ENCODE measurements at places on chromosomes 2 and 18.

DNA sequence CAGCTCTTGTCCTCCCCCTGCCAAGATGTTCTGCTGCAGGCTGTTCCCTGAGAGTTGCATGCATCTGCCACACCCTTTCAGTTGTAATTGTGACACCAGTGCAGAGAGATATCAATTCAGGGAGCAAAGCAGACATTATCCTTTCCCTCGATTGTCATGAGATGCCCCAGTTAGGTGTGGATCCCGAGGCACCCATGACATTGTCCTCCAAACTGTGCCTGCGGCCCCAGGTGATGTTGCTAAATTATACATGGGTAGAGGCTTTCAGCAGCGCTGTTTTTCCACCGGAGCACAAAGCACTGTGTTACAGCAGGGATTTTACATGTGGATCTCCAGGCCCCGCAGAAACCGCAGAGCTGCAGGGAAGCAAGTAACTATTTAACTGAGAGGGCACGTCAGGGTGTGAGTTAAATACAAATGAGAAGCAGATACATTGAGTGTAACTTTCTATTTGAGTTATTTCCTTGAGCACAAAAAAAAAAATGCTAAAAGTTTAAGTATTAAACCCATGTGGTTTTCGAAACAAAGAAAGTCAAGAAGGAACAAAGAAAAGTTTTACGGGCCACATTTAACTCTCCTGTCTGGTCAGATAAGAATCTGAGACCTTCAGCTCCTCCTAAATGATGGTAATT is 90.3 kb upstream of the BCL2L11 start:
- no peak for DNase-seq

- DNase-seq = no peak
Measured at GRCh38 chr2:134576478-134576877, 142.3 kb downstream of the TMEM163 start.

GRCh38 chr2:37802899-37803379 is 122.1 kb upstream of the RMDN2 start:
- no peak for DNase-seq

DNA sequence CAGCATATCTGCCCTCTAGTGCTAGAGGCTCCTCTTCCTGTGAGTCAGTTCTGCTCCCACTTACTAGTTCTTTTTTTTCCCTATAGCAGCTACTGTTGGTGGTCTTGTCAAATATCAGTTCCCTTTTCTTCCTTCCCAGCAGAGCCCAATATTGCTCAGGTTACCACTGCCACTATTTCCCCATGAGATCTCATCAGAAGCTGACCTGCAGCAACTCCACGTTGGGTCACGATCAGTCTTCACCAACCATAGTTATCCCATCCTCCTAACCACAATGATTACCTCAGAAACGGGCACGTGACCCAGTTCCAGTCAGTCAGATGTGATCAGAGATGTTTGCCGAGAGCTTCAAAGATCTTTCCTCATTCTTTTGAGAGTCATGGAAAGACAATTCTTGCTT is 59.7 kb upstream of the CAPN13 start:
- no peak for DNase-seq

GRCh38 chr2:45436456-45436855 is 174.6 kb downstream of the SRBD1 start:
- DNase-seq = no peak

GRCh38 chr2:19774805-19775176 is 127.0 kb downstream of the TTC32 start:
- DNase-seq = no peak

- no peak for DNase-seq
Measured at GRCh38 chr2:73830871-73831401, 2.2 kb downstream of the STAMBP start.

- no peak for DNase-seq
Measured at GRCh38 chr2:237660381-237660900, 33.1 kb downstream of the LRRFIP1 start.

DNA sequence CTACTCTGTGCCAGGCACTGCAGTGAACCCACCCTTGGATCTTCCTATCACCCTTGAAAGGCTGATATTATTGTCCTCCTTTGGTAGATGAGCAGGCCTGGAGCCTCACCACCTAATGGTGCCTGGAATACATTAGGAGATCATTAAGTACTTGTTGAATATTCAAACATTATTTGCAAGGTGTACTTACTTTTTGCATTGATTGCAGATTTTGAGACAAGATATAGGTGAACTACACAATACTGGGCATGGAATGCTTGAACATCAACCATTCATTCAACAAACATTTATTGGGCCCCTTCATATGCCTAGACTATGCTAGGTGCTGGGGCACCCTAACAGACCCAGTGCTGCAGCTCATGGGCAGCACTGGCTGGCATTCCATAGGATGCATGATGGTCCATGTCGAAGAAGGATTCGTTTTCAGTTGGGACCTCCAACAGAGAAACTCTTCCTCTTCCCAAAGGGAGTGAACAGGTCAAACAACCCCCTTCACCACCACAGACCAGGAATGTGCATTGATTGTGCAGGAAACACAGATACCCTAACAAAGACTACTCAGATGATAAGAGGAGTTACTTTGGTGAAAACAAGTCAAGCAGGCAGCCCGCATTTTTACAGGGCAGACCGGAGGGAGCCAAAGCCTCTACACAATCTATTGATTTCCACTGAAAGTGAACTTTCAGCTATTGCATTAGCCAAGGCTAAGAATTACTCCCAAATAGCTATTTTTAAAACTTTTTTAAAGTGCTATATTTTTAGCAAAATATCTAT is 149.6 kb upstream of the SH3BP4 start:
- no peak for DNase-seq

GRCh38 chr2:42116195-42117181 is 52.7 kb upstream of the EML4 start:
- DNase-seq = no peak

- no peak for DNase-seq
Measured at GRCh38 chr2:222284466-222284865, 14.3 kb downstream of the PAX3 start.

GRCh38 chr2:46978723-46979122 is 63.1 kb upstream of the MCFD2 start:
- DNase-seq = no peak

DNA sequence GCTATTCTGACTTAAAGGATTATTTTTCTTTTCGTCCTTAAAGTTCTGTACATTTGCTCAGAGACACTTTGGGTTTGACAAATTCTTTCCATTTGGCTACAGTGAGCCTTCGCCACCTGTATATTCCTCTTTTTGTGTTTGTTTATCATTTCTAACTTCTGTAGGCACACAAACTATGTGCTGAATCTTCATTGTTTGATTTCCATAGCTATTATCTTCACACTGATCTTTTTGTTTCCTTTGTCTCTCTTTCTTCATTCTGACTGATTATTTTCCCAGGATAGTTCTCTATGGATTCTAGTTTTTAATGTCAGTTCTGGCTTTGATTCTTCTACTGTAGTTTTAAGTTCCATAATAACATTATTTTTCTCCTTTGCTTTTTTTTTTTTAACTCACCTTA is 350.2 kb downstream of the ZNF521 start:
- no peak for DNase-seq

DNA sequence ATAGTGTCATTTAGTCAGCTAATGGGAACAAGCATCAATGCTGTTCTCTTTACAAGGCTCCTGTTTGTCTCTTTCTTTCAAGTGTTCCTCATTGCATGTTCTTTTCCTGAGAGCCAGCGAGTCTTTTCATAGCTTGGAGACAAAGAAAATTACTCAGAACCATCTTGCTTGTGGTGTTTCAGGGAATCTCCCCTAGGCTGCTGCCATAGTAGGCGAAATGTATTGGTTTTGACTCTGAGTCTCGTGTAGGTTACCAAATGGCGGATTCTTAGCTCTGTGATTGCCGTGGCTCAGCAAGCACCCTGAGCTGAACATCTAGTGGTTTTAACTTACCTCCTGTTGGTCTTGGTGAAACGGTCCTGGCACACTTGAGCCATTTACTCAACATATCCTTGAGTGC is 68.7 kb downstream of the RHBDD1 start:
- no peak for DNase-seq

DNA sequence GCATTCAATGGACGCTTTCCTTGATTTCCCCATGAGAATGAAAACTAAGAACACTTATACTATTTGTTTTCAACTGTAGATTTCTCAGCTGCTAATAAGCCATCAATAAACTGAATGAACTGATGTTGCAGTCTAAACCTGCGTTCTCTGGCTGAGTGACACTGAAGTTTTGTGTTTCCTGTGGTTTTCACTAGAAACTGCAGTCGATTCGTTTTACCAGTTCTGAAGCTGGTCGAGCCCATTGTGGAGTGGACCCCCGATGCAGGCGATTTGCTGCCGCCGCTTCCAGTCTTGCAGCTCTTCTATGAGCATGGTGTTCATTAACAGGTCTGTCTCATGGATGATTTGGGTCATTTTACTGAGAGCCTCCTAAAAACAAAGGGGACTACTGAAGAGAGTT is 50.6 kb upstream of the STAT1 start:
- DNase-seq = no peak

GRCh38 chr2:147198651-147199171 is 646.1 kb upstream of the ACVR2A start:
- DNase-seq = no peak

- DNase-seq = no peak
Measured at GRCh38 chr2:52749764-52750163, 1017.8 kb upstream of the CHAC2 start.

- no peak for DNase-seq
Measured at GRCh38 chr18:24656551-24657443, 196.4 kb downstream of the HRH4 start.

- no peak for DNase-seq
Measured at GRCh38 chr2:178858896-178859625, 51.8 kb upstream of the TTN start.

GRCh38 chr18:23981369-23981980 is 33.1 kb upstream of the TTC39C start:
- DNase-seq = no peak

- peak; percentile 49 for DNase-seq
Measured at GRCh38 chr2:175366815-175367214, 185.3 kb upstream of the ATP5MC3 start.

DNA sequence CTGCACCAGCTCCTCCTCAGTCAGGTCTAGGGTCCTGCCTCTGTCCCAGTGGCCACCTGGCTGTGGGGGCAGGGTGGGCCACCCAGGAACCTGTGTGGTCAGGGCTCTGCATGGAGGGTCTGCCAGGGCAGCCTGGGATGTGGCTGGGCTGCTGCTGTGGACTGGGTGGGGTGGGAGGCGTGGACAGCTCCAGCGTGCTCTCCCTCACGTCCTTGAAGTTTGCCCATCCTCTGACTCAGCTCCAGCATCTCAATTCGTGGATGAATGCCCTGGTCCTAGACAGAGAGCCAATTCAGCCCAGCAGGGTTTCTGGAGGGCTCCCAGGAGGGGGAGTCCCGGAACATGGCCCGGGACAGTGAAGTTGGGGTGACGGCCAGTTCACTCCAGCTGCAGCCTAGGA is 64.3 kb upstream of the EPAS1 start:
- no peak for DNase-seq

DNA sequence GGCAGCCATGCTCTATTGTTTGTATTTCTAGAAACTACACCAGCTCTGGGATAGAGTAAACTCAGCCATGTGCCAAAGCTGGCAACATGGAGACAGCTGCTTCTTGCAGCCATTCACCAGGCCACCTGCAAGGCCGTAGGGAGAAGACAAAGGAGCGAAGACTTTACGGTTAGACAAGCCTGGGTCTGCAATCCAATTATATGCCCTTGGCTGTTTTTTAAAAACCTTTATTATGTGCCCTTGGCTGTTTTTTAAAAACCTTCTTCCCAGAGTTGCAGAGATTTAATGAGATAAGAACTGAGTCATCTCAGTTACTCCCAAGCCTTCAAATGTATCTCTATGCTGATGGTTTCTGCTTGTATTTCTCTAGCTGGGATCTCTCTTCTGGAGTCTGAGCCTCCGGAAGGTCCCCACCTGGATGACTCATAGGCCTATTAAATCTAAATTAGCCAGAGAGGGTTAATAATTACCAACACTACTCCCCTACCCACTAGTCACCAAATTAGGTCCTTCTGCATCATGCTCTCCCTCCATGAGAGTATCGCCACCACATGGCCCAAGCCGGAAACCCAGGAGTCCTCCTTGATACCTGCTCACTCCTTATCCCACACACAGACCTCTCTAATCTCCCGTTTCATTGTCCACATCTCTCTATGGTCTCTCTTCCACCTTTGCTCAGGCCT is 17.5 kb upstream of the DPP4 start:
- no peak for DNase-seq

- no peak for DNase-seq
Measured at GRCh38 chr2:143514413-143514812, 385.2 kb downstream of the ARHGAP15 start.

DNA sequence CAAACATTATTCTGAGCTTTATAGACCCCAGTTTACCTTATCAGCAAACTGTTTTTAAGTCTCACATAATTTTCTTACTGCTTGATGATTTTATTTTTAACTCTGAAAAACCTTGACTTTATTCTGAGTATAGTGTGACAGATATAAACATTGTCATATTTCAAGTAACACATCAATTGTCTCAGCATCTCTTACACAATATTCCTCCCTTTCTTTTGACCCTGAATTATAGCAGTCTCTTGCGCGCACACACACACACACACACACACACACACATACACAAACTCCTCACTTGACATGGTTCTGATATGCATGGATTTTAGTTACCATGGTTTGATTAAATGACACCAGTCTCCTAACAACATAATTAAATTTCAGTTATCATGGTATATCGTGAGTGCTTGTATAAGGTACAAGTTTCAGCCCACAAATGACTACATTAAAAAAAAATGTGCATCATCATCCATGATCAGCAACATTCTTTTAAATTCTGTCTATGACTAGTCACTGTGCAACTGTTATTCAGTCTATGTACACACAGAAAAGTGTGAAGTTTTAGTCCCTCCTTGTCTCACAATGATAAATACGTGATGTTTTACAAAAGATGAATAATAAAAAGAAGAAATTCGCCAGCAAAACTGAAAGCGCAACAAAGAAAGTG is 39.5 kb upstream of the TACR1 start:
- no peak for DNase-seq

- DNase-seq = no peak
Measured at GRCh38 chr18:42078711-42079110, 123.7 kb downstream of the PIK3C3 start.

- no peak for DNase-seq
Measured at GRCh38 chr2:232491139-232491780, 3.6 kb upstream of the ECEL1 start.

DNA sequence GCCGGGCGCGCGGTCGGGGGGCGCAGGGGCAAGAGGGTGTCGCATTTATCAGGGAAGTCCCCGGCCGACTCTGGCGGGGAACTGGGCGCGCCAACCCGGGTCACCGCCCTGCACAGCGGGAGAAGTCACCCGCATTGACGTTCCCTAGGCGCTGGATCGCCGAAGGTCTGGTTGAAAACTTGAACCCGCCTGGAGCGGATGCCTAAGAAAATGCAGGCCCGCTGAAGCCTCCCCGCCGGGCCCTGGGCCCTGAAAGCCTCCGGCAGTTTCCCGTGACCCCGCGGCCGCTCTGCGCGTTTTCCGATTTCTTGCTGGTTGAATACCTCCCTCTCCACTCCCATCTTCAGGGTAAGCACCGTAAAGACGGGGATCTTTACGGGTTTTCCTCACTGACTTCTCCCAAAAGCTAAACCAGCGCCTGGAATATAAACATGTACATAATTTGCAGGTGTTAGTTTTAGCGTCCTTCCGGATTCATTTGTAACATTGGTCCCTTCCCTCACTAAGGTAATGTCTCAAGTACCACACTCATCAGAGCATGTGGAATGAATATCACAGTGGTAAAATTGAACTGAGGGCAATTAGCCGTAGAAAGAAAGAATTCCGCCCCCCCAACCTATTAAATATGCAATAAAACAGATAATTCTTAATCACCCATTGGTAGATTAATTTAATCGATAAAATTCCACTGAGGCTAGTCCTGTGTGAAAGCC is 675 bp upstream of the SPIRE1 start:
- DNase-seq = no peak

- no peak for DNase-seq
Measured at GRCh38 chr18:31609886-31610285, 18.2 kb downstream of the TTR start.
